Upper lobe of left lung (tissue), 6 donors: ENCODE measurements at places on chromosomes 11 and 22. TPM values are rescaled to one million over a fixed set of nuclear protein-coding genes. Genes with fewer than 3 reads are reported as not detected.

DNA sequence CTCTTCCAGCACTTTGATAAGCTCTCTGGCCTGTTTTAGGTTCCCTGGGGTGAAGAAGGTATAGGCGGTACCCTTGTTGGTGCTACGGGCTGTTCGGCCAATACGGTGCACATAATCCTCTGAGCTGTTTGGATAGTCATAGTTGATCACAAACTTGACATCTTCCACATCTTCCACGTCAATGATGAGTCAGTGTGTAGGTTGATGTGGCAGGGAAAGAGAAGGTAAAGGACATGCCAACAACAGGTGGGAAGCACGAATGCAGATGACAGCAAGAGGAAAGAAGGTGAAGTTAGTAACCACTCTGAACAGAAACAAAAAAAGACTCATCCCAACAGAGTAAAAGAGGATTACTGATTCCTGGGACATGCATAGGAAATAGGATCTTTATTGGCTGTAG lies 18.2 kb downstream of the DDX17 start:
- no peak for DNase-seq

DNA sequence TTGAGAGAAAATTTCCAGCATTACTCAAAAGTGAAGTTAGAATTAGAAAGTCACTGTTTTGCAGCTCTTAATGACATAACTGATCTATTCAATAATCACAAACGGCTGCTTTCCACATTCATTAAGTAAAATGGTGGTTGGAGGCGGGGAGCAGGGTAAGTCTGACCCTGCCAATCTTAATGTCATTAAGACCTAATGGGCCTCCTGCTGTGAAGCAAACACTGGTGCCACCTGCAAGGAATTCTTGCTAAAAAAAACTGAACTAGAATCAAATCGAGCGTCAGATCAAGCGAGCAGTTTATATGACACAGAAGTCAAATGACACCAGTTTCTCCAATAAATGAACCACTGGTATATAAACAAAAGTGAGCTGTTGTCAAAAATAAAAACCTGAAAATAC lies 351.5 kb downstream of the BRD1 start:
- DNase-seq = no peak

- no peak for DNase-seq
Observed at GRCh38 chr22:32233091-32233490, 22.1 kb downstream of the SLC5A4 start.

DNA sequence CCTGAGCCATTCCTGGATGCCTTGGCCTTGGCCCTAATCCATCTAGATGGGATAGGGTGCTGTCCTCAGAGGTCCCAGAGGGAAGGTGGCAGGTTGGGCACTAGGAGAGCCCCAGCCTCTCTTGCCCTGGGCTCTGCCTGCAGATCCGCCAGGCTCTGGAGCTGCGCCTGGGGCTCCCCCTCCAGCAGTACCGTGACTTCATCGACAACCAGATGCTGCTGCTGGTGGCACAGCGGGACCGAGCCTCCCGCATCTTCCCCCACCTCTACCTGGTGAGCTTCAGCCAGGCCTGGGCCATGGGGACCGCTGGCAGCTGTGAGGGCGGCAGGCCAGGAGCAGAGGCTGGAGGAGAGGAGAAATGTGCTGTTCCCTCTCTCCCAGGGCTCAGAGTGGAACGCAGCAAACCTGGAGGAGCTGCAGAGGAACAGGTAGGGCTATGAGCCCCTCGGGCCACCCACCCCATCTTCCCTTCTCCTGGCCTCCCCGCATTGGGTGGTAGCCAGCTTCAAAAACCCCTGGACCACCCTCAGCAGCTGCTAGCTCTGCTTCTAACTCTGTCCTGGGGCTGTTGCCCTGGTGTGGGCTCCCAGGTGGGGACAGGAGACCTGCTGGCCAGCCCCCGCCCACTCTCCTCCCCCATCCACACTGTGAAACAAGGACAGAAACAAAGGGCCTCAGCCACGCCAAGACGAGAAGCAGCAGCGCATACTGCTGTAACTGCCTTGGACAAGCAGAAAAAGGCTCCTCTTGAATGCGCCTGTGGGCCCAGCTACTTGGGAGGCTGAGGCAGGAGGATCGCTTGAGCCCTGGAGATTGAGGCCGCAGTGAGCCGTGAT lies 4.9 kb downstream of the SSH3 start:
- peak; percentile 64 for DNase-seq

DNA sequence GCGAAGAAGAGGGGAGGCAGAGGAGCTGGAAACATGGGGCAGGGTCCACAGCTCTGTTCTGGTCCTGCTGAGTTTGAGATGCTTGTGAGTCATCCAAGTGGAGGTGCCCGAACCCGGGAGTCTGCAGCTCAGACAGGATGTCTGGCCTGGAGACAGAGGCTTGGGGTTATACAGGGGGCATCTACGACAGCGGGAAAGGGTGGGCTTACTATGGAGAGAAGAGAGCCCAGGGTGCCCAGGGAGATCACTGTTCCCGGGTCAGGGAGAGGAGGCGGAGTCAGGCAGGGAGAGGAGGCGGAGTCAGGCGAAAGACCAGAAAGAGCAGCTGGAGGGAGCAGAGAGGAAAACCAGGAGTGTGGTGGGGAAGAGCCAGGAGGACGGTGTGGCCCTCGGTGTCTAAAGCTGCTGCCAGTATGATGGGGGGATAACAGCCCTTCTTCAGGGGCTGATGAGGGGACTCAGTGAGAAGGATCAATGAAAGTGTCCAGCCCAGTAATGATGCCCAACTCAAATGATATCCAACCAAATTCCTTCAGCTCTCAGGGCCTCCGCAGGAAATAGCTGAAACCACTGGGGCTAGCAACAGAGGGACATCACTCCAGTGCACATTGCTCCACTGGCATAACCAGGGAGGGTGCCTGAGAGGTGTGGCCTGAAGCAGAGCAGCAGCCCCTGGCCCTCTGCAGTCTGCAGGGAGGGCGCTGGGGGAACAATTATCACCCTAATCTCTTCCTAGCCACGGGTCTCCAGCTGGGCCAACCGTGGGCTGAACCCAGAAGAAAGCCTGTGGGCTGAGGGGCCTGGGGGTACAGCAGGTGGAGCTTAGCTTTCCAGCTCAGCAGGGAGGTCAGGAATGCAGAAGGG lies 2.6 kb upstream of the LTBP3 start:
- DNase-seq = no peak

- DNase-seq = no peak
Observed at GRCh38 chr11:17575431-17576425, 28.7 kb downstream of the OTOG start.

GRCh38 chr11:63710476-63711217 lies 29.3 kb downstream of the RTN3 start:
- DNase-seq = peak; percentile 50

- no peak for DNase-seq
Observed at GRCh38 chr11:117419482-117420142, 92.0 kb downstream of the CEP164 start.

- no peak for DNase-seq
Observed at GRCh38 chr22:27673839-27674238, 127.7 kb downstream of the MN1 start.

FOXRED1 gene
- total RNA-seq = 15.2 TPM

KDELR3 gene
- 9.7 TPM for total RNA-seq

OR52N4 gene
- 0.54 TPM for total RNA-seq
